ENCODE measurements at places on chromosomes 16 and 17.

DNA sequence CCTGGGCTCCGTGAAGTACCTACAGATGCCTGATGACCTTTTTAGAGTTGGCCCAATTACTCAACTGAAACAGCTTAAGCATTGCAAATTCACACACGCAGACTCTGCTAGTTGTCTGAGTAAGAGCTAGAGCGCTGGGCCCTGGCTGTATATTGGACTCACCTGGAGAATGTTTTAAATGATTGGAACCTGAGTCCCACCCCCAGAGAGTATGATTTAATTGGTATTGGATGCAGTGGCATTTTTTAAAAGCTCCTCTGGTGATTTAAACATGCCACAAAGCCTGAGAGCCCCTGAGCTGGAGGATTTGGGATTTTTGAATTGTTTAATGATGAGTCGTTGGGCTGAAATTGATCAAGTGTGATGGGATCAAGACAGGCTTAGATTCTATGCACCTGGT is 143.9 kb upstream of the SDK2 start:
- no peak for DNase-seq

- no peak for DNase-seq
Measured at GRCh38 chr17:44221862-44222111, 2.3 kb upstream of the UBTF start.

DNA sequence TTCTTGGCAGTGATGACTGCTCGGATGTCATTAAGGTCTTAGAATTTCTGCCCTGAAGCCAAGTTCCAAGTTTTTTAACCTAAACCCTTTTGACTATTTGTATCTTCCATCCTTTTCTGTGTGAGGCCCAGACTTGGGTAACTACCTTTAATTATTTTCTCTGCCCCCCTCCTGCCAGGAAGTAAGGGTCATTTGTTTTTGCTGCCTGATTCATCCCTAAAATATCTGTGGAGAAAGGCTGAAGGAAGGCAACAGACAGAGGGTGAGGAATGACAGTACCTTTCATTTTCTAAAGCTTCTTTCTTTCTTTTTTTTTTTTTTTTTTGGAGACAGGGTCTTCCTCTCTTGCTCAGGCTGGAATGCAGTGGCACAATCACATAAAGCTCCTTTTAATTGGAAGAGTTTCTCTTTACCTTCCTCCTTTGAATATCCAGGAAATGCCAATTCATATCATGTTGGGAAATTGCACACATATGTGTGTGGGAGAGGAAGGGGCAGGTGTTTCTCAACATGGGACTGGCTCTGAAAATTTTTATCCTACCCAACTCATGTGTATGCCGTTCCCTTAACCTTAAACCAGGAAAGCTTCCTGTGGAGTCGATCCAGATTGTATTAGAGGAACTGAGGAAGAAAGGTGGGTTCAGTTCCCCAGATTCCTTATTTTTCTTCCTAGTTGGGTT is 957 bp downstream of the VPS25 start:
- peak; percentile 32 for DNase-seq

GRCh38 chr17:14664511-14664910 is 363.6 kb downstream of the HS3ST3B1 start:
- no peak for DNase-seq

DNA sequence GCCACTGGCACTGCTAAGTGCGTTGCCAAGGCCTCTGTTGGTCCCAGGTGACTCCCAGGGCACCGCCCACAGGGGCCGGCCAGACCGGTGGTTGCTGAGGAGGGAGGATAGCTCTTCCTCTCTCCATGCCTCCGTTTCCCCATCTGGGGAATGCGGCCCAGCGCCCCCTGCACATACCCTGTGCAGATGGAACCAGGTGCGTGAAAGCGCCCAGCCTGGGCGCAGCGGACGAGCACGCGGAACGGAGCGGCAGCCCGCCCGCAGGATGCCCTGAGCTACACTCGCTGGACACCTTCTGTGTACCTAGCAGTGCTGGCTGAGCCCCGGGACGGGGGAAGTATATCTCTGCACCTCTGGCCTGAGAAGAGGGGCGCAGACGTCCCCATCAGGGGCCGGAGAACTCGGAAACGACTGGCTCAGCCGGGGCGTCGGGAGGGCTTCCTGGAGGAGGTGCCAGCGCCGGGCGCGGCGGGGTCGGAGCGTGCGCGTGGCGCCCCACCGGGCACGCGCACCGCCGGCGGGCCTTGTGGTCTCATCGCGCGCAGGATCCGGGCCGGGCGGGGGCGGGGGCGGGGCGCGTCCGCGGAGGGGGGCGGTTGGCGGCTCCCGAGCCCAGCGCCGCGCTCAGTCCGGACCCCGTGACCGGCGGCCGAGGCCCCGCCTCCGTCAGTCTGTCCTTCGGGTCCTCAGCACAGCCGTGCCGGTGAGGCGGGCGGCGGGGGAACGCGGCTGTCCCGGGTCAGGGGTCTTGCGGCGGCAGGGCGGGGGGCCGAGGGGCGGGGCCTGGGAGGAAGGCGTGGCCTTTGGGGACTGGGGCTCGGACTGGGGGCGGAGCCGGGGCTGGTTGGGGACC is at the start of the genes CCDC78 and HAGHL:
TSS of gene CCDC78 (minus strand) at position 6 of the 853 bp plus-strand sequence. CDS start 76 bp downstream, outside the sequence.
TSS of gene HAGHL (plus strand) at position 669 of the 853 bp plus-strand sequence. CDS start 404 bp downstream, outside the sequence.
- peak; percentile 70 for DNase-seq

GRCh38 chr16:75762746-75763145 is 36.5 kb upstream of the CPHXL start:
- no peak for DNase-seq

- no peak for DNase-seq
Measured at GRCh38 chr16:81324808-81325207, 10.0 kb downstream of the GAN start.

All from astrocyte of the hippocampus (primary cell).